HCT116 (cell line): ENCODE measurements at places on chromosomes 7 and 10.

- no peak for DNase-seq
Measured at GRCh38 chr7:24970676-24971075, 9.3 kb downstream of the OSBPL3 start.

DNA sequence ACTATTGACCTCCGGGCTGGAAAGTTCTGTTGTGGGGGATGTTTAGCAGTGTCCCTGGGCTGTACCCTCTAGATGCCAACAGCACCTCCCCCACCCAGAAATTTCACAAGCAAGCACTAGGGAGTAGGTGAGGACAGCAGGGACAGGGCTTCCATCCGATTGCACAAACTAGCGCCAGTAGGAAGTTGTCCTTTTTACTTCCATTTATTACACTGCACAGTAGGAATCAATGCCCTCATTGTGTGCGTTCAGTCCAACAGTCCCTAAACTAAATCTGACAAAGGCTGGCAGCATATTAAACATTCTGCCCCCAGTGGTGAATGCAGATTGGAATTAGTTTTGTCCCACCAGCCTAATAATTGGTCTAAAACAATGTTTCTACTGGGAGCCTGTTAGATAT, 6.4 kb upstream of the SOSTDC1 start:
- no peak for DNase-seq

DNA sequence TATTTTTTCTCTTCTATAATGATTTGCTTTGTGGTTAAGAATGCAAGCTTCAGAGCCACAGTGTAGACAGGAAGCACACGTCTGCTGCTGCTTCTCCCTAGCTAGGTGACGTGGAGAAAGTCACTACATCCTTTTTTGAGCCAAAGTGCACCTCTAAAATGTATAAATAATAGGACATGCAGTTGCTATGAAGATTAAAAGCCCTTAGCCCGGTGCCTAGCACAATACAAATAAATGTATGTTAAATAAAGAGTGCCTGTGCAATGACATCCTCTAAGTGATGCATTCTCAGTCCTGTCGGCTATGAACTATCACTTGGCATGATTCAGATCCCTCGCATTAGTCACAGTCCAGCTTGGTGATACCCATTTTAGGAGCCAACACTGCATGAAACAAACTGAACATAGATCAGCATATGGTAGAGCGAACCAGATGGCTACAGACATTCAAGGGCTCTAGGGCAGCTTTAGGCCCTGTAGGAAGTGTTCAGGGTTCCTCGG, 4.8 kb upstream of the TRDMT1 start:
- no peak for DNase-seq

DNA sequence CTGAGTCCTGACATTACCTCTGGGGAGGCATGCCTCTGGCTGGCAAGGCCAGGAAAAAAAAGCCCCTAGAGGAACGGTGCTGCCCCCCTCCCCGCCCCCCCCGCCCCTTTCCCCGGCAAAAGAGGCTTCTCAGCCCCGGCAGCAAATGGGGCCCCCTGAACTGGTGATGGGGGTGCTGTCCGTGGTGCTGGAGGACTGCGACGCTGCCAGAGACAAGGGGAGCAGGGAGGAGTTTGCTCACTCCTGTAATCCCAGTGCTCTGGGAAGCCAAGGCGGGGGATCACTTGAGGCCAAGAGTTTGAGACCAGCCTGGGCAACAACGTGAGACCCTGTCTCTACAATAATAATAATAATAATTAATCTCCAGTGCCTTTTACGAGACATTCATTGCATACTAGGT, 23.7 kb downstream of the SRRM3 start:
- no peak for DNase-seq

DNA sequence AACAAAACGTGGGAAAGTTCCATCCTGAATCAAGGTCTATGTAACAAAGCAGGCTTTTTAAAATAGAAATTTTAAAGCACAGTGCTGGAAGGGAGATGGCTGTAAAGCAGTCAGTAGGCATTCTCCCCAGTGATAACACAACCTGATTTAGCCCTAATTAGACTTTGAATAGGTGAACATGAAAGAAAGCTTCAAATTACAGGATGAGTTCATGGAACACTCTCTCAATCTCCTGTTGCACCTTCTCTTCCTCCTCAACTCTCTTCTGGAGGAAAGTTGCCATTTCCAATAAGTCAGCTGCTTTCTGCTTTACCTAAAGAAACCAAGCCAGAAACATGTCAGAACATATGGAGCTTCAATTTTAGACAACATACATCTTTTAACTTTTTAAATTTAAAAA, 20.1 kb downstream of the SFR1 start:
- DNase-seq = no peak

DNA sequence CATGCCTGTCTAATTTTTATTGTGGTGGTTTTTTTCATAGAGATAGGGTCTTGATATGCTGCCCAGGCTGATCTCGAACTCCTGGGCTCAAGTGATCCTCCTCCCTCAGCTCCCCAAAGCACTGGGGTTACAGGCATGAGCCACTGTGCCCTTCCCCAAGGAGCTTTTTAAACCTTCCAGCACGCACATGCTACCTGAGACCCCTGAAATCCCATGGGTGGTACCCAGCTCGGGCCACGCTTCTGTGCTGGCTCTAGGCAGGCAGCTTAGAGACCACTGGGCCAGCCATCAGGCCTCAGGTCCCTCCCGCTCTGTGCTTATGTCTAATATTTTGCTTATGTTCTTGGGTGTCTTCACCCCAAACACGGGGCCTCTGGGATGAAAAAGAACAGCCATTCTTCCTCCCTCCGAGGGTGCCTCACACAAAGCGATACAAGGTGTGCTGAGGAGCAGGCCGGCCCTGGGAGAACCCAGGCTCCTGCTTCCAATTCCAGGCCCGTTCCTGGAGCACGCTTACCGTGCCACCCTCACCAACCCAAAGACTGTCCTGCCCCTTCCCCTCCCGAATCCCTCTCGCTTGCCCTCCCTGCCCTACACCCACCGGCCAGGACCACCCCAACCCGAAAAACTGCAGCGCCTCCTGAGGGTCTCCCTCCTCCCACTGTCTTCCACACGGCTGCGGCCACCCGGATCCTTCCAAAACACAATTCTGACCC, 10.9 kb downstream of the SPOCK2 start:
- DNase-seq = no peak

GRCh38 chr10:132098539-132099388, 33.0 kb downstream of the JAKMIP3 start:
- no peak for DNase-seq

- no peak for DNase-seq
Measured at GRCh38 chr7:50306494-50307367, 2.2 kb downstream of the IKZF1 start.

- DNase-seq = no peak
Measured at GRCh38 chr10:99693933-99694583, 34.7 kb downstream of the ENTPD7 start.

DNA sequence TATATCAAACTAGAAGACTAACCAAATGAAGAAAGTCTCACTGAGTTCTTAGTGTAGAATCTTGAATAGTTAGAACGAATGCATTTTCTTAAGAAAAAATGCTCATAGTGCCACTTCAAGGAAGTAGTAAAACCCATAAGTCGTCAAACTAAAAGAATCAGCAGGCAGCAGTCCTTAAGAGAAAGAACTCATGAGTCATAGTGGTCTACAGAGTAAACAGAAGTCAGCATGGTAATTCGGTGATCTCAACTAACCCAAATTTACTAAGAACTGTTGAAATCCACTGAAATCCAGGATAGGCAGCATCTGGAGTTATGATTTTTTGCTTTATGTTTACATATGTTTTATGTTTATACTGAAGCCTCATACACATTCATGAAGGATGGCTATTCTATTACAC, 256.2 kb downstream of the LHFPL3 start:
- no peak for DNase-seq

GRCh38 chr7:116142850-116143249, 67.5 kb upstream of the TES start:
- no peak for DNase-seq

DNA sequence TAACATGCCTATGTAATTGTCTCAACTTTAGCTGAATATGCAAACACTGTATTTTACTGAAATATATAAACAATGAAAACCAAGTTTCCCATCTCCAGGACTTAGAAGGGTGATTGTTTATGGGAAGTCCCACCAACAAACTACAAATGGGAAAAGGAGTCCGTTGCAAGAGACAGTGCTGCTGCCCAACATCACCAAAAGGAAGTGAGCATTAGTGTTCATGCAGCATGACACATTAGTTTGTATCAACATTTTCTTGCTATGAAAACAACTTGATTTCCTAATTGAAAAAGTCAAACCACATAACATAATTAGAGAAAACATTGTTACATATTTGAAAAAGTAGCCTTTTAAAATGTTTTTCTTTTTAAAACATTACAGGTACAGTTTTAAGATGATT, 138.5 kb downstream of the ZNF438 start:
- no peak for DNase-seq

- no peak for DNase-seq
Measured at GRCh38 chr7:34841326-34841725, 183.3 kb downstream of the NPSR1 start.

GRCh38 chr7:50697748-50698147, 84.9 kb downstream of the GRB10 start:
- DNase-seq = no peak

DNA sequence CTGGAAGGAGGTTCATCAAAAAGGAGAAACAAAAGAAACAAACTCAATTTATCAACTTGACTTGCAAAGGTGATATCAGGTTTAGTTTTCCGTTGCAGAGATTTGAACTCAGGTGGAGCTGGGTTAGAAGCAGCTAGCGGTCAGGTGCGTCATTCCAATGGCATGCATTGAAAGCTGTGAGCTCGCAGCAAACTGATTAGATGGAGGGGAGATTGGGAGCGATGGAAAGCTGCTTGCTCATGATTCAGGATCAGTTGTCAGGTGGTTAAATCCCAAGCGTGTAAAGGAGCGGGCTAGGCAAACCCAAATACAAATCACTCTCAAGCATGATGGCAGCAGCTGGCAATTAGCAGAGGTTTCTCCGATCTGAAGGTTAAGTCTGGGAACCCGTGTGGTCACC, 49.3 kb upstream of the AFAP1L2 start:
- DNase-seq = no peak

DNA sequence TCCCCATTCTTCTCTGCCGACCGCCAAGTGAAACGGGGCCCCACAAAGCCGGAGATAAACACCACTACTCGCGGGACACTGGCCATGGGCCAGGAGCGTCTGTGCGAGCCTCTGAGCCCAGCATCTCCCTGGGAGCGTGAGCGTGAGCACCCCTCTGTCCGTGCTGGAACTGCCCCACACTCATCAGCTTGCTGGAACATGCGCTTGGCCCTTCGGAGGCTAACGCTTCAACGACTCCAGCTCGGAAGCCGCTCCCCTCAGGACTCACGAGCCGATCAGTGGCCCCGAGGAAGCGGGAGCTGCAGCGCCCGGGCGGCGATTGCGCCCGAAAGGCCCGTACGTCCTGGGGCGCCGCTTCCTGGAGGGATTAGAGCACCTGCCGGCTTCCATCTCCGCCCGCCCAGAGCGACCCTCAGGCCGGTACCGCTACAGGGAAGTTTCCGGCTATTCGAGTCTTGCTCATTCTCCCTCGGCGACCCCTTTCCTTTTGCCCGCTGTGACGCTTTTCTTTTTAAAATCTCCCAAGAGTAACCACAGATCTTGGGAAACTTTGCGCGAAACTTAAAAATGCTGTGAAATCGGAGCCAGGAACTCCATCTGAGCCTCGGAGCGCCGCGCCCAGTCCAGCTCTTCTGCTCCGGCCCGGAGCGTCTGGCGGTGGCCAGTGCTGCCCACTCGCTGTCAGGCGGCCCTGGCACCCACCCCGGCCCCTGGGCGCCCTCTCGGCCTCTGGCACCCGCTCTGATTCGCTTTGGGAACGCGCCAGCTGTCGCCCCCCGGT, 1.0 kb downstream of the TLL2 start:
- no peak for DNase-seq

GRCh38 chr7:137606061-137606674, 240.6 kb downstream of the DGKI start:
- DNase-seq = peak; percentile 35

- no peak for DNase-seq
Measured at GRCh38 chr10:71679425-71679824, 40.2 kb downstream of the C10orf105 start.

- DNase-seq = no peak
Measured at GRCh38 chr7:138992052-138992531, 10.9 kb upstream of the KIAA1549 start.

GRCh38 chr7:86653919-86654659, 10.4 kb downstream of the GRM3 start:
- DNase-seq = no peak

GRCh38 chr10:86545101-86545500, 23.5 kb upstream of the WAPL start:
- no peak for DNase-seq

DNA sequence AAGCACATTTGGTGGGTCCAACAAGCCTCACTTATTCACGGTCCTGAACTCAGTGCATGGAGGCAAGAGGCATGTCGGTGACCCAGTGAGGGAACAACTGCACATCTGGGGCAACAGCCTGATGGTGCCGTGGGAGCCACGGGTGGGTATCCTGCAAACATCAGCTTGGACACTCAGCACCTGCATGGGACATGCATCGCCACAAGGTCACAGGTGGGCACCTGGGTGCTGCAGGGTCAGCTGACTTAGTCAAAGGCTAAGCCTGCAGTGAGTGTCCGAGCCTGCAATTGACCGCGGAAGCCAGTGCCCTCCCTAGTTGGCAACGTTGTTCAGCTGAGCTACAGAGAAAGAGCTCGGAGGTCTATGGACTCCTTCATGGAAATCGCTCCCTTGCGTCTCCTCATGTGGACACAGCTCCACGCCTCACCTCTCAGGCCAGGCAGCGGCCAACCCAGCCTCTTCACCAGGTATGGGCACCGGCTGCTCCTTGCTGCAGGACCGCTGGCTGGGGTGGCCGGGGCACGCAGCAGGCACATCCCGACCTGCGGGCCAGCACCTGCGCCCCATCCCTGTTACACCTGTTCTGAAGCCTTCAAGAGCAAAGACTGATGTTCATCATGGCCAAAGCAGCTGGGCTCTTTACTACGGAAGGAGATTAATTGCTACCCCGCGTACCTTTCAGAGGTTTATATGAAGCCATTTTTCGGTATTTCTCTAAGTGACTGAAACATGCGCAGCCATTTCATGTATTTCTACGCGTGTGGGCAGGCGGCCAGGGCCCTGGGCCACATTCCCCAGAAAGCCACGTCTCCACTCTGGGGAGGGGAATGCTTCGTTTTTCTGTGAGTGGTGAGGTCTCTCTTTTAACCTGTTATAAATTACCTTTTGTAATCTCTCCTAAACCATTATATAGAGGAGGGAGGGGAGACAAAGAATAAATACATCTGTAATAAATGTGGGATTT, 380.7 kb downstream of the DNAJB6 start:
- no peak for DNase-seq

DNA sequence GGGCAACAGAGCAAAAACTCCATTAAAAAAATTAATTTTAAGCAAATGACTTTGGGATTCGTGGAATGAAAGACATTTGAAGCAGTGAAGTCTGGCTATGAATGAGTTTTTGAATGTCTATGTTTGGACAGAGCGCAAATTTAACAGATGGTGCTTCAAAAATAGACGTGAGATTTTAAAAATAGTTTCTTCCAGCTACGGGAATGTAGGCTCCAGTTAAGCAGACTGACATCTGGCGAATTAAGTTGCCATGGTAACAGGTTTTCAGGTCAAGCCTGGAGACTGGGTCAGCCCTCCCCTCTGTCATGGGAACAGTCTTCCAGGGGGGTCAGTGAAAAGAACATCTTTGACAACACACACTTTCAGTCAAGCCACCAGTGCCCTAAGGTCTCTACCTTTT, 62.0 kb downstream of the MYOF start:
- DNase-seq = no peak
